ENCODE measurements at places on chromosomes 5 and 9.

- no peak for DNase-seq
These were observed 182.5 kb downstream of the CDK5RAP2 start for GRCh38 chr9:120397453-120397852.

GRCh38 chr5:14123974-14124482 lies 19.1 kb upstream of the TRIO start:
- no peak for DNase-seq

DNA sequence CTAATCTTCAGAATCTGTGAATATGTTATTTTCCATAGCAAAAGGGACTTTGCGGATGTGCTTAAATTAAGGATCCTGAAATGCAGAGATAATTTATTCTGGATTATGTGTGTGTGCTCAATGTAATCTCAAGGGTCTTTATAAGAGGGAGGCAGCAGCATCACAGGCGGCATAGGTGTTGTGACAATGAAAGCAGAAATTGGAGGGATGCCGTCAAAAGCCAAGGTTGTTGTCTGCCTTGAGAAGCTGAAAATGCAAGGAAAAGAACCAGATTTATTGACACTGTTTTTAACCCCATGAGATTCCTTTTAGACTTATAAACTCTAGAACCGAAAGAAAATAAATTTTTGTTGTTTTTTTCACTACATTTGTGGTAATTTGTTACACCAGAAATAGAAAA lies 948.5 kb downstream of the TLE4 start:
- DNase-seq = no peak

GRCh38 chr5:9056046-9056445 lies 489.8 kb downstream of the SEMA5A start:
- DNase-seq = no peak

DNA sequence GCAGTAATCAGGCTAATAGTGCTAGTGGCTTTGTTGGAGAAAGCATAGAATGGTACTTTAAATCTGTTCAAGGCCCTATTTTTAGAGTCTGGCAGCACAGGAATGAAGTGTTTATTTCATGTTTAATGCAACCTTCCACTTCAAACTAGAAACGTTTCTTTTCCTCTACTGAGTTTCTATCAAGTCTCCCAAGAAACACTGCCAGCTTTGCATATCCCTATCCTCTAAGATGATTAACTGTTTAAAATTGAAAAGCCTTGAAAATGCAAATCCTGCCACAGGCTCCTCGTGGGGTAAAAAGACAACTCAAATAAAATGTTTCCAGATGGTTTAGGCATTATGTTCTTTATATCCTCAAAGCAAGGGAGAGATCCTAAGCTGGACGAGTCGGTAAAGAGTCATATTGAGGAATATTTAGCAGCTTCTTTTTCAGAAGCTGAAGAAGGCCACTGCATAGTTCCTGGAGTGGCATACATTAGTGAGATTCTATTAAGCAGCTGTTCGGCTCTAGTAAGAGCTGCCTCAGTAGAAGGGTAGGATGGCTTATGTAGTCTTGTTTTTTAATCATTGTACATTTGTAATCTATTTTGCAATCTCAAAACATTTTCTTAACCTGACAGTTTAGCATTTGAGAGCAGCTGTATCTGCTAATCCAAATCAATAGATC lies 251.2 kb downstream of the CHSY3 start:
- no peak for DNase-seq

DNA sequence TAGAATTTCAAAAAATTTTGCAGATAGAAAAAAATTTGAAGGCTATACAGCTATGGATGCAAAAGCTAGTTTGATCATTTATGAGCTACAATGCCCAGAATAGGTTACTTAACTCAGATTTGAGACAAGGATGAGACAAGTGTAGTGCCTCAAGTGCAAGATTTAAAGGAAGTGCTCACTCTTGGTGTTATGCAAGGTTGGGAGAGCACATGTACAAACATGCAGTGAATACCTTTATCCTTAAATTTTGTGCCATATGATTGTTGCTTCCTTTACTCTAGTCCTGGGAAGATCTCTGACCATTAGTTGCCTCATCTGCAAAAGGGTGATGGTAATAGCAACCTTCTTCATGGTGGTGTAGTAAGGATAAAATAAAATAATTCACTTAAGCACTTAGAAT lies 31.7 kb upstream of the PPP2R2B start:
- no peak for DNase-seq
